ENCODE measurements at places on chromosomes 5 and 9.

DNA sequence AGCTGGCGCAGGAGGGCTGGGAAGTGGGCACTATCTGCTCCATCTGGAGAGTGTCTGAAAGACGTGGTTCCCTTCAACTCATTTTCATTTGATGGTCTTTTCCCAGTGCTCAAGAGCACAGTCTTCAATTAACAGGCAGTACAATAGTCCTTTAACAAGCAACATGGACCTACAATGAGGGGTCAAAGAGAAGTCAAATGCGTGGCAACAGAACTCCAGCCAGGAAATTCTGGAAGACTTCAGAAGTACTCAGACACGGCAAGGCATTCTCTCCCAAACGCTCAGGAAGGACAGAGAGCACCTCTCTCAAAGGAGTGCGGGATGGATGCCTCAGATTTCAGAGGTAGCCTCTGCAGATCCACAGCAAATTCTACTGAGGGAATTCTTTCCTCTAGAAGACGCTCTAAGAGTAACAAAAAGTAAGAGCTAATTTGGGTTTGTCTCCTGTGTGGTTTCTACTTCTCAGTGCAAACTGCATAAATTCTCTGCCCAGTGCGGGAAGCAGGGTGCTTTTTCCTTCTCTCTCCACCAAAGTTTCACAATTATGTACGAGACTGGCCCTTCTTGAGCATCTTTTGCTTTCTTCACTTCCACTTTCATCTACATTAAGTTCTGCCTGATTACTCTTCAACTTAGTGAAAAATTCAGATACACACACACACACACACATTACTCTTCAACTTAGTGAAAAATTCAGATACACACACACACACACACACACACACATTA, 56.4 kb downstream of the LHFPL2 start:
- H3K4me1 ChIP-seq = peaks cover 17% of the 10 kb centered on the region
- H3K27ac ChIP-seq = peak overlapping the region; percentile 83
- no peak for DNase-seq
- no peaks in the 10 kb centered on the region for H3K36me3 ChIP-seq
- no peaks in the 10 kb centered on the region for H3K27me3 ChIP-seq

DNA sequence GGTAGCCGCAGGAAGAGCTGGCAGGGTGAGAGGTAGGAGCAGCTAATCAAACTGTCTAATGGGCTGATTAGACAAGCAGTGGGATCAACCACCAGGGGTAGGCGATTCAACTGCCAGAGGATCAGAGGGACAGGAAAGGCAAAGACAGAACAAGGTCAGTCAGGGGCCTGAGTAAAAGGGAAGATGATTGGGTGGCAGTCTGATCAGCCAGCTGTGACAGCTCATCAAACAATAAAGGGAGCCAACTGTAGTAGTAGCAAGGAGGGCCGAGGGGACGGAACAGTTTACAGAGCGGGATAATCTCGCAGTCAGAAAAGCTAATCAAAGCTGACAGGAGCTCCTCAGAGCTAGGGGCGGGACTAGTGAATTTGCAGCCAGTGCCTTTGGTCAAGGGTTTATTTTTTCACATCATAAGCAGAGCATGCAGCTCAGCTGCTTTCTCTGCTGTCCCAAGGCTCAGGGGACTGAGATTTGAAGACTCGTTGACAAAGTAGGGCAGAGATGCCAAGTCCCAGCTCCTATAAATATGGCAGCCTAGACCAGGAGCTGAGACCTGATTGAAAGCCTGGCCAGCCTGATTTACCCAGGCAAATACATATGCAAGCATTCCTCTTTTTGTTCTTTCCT, 418.2 kb downstream of the GABRG2 start:
- H3K4me3 ChIP-seq = no peak overlapping the region
- H3K27me3 ChIP-seq = no peaks in the 10 kb centered on the region
- H3K4me1 ChIP-seq = peaks cover 5% of the 10 kb centered on the region
- DNase-seq = no peak
- no peaks in the 10 kb centered on the region for H3K36me3 ChIP-seq
- H3K27ac ChIP-seq = peak overlapping the region; percentile 19

- DNase-seq = no peak
- no peaks in the 10 kb centered on the region for H3K27me3 ChIP-seq
- no peak overlapping the region for H3K27ac ChIP-seq
- no peak overlapping the region for H3K4me3 ChIP-seq
These were observed 102.3 kb downstream of the SYK start for GRCh38 chr9:90903766-90904424.

DNA sequence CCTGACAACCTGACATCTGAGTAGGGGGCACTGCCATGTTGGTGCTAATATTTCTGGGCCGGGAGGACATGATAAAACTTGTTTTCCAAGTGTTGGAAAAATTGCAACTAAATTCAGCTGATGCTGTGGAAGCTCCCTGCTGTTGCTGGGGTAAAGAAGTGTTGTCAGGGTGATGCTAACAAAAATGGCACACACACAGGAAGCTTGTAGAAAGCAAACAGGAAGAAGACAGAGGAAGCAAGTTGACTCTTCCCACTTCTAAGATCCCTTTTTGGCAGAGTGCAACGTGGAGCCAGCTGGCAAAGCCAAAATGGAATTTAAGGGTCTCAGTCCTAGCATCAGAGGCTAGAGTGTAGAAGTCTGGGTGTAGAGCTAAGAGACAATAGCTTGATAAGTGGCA, 11.3 kb upstream of the RIOK2 start:
- H3K4me3 ChIP-seq = no peak overlapping the region
- no peak overlapping the region for H3K27ac ChIP-seq
- no peaks in the 10 kb centered on the region for H3K27me3 ChIP-seq
- H3K36me3 ChIP-seq = no peaks in the 10 kb centered on the region
- no peak for DNase-seq
- no peaks in the 10 kb centered on the region for H3K4me1 ChIP-seq

GRCh38 chr9:134637241-134637640, 4.4 kb upstream of the COL5A1 start:
- DNase-seq = no peak
- H3K27me3 ChIP-seq = peaks cover 6% of the 10 kb centered on the region
- no peaks in the 10 kb centered on the region for H3K36me3 ChIP-seq
- no peaks in the 10 kb centered on the region for H3K4me1 ChIP-seq

DNA sequence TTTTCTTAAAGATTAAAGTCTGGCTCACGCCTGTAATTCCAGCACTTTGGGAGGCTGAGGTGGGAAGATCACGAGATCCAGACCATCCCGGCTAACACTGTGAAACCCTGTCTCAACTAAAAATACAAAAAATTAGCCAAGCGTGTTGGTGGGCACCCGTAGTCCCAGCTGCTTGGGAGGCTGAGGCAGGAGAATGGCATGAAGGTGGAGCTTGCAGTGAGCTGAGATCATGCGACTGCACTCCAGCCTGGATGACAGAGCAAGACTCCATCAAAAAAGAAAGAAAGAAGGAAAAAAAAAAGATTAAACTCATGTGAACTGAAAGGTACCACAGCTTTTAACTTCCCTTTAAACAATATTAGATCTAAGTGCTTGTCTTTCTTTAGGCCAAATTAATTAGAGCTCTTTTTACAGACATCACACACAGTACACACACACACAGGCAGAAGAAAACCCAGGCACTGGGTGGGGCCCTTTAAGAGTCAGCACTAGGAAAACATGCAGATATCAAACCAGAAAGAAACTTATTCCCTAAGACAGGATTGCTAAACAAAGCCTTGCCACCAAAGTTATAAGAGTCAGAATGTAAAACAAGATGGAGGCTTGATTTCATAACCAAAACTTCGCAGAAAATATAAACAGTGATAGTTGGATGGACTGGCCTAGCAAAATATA, 29.3 kb upstream of the UHRF2 start:
- H3K27me3 ChIP-seq = no peaks in the 10 kb centered on the region
- no peaks in the 10 kb centered on the region for H3K36me3 ChIP-seq
- no peak overlapping the region for H3K4me3 ChIP-seq

DNA sequence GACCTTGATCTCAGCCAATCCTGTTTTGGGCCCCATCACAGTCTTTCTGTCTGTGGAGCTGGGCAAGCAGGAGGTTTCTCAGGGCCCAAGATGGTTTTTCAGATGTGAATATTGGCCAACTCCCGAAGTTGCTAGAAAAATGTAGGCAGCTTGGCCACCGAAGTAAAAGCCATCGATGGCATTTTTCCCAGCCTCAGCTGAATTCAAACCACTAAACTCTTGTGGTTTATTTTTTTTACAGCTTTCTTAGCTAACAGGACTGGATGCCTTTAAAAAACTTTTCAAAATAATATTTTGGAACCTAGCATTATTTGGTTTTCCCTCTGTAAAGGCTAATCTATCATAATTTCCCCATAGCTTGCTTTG, 102.5 kb upstream of the ERCC6L2 start:
- H3K4me1 ChIP-seq = no peaks in the 10 kb centered on the region
- H3K4me3 ChIP-seq = no peak overlapping the region
- no peaks in the 10 kb centered on the region for H3K27me3 ChIP-seq
- H3K36me3 ChIP-seq = no peaks in the 10 kb centered on the region
- no peak for DNase-seq
- H3K27ac ChIP-seq = peak overlapping the region; percentile 43

GRCh38 chr5:10555277-10555684, 8.6 kb upstream of the ANKRD33B start:
- H3K27ac ChIP-seq = no peak overlapping the region
- no peak overlapping the region for H3K4me3 ChIP-seq
- DNase-seq = no peak
- H3K4me1 ChIP-seq = no peaks in the 10 kb centered on the region
- H3K36me3 ChIP-seq = no peaks in the 10 kb centered on the region

- no peak for DNase-seq
- no peaks in the 10 kb centered on the region for H3K4me1 ChIP-seq
- H3K27ac ChIP-seq = no peak overlapping the region
These were observed 45.4 kb downstream of the RCL1 start for GRCh38 chr9:4838189-4838546.

- peak overlapping the region; percentile 64 for H3K4me3 ChIP-seq
- H3K27ac ChIP-seq = peak overlapping the region; percentile 98
- no peaks in the 10 kb centered on the region for H3K36me3 ChIP-seq
- H3K27me3 ChIP-seq = no peaks in the 10 kb centered on the region
- peaks cover 13% of the 10 kb centered on the region for H3K4me1 ChIP-seq
These were observed 398 bp downstream of the RAPGEF6 start for GRCh38 chr5:131634666-131634995.

GRCh38 chr9:6896562-6896961, 138.8 kb downstream of the KDM4C start:
- peaks cover 8% of the 10 kb centered on the region for H3K4me1 ChIP-seq
- no peaks in the 10 kb centered on the region for H3K36me3 ChIP-seq
- no peak overlapping the region for H3K27ac ChIP-seq
- H3K4me3 ChIP-seq = no peak overlapping the region
- peak; percentile 35 for DNase-seq

- H3K4me3 ChIP-seq = no peak overlapping the region
- H3K27me3 ChIP-seq = no peaks in the 10 kb centered on the region
- H3K4me1 ChIP-seq = no peaks in the 10 kb centered on the region
- no peak overlapping the region for H3K27ac ChIP-seq
These were observed 230.7 kb downstream of the SEMA6A start for GRCh38 chr5:116343961-116344360.

- H3K36me3 ChIP-seq = no peaks in the 10 kb centered on the region
- H3K27ac ChIP-seq = no peak overlapping the region
- DNase-seq = no peak
- H3K27me3 ChIP-seq = no peaks in the 10 kb centered on the region
- no peak overlapping the region for H3K4me3 ChIP-seq
These were observed 73.7 kb upstream of the ADAMTS2 start for GRCh38 chr5:179418972-179419371.

DNA sequence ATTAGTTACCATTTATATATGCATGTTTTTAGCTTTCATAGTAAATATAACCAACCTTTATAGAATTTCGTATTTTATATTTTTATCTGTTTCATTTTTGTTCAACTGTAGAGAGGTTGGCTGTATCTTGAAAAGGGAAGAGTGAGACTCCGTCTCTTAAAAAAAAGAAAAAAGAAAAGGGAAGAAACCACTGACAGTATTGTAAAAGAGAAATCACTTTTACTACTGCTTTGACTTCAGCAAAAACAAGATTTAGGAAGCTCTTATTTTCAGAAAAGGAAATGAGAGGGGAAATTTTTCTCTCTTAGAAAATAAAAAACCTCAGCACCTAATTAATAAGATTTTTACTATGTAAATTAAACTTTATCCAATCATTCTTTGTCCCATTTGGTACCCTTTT, 14.4 kb downstream of the POLK start:
- H3K27ac ChIP-seq = no peak overlapping the region
- no peak for DNase-seq
- H3K27me3 ChIP-seq = no peaks in the 10 kb centered on the region

GRCh38 chr5:3266861-3267260, 328.8 kb upstream of the IRX1 start:
- H3K36me3 ChIP-seq = no peaks in the 10 kb centered on the region
- no peak for DNase-seq
- H3K27me3 ChIP-seq = no peaks in the 10 kb centered on the region
- H3K27ac ChIP-seq = no peak overlapping the region

- H3K4me1 ChIP-seq = no peaks in the 10 kb centered on the region
- no peak for DNase-seq
- no peak overlapping the region for H3K4me3 ChIP-seq
- H3K27ac ChIP-seq = no peak overlapping the region
These were observed 613.0 kb upstream of the CCNG1 start for GRCh38 chr5:162824360-162824759.

DNA sequence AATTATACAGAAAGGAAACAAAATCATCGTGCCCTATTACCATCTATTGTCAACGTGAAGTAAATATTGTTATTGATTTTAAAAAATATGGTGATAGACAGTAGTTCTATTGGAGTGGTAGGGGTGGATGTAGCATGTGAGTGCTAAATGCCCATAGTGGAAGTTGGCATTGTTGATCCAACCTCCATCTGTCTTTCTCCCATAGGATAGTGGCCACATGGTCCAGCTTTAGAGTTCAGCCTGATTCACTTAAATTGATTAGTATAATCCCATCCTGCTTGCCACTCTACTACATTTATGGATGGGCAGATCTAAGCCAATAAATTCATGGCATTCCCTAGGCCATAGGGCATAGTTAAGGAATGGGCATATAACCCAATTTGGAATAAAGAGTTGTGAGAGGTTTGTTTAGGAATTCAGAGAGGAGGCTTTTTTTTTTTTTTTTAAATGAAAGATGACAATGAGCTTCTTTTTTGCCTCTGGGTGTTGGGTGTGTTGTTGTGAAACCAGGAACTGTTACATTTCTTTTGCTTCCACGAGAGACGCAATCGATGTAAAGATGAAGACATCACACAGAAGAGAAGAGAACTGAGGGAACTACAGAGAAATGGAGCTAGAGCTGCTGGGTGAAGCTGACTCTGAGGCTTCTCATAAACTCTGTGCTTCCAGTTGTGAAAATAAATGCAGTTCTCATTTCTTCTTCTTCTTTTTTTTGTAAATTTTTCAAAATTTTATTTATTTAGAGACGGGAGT, 12.5 kb upstream of the CHD1 start:
- H3K27ac ChIP-seq = no peak overlapping the region
- DNase-seq = no peak
- H3K36me3 ChIP-seq = no peaks in the 10 kb centered on the region
- no peak overlapping the region for H3K4me3 ChIP-seq

GRCh38 chr5:119420169-119420568, 32.1 kb upstream of the HSD17B4 start:
- DNase-seq = no peak
- H3K4me3 ChIP-seq = no peak overlapping the region
- H3K36me3 ChIP-seq = no peaks in the 10 kb centered on the region
- no peaks in the 10 kb centered on the region for H3K4me1 ChIP-seq
- H3K27me3 ChIP-seq = no peaks in the 10 kb centered on the region

GRCh38 chr9:89397471-89397870, 79.2 kb downstream of the SECISBP2 start:
- H3K27me3 ChIP-seq = no peaks in the 10 kb centered on the region
- H3K4me3 ChIP-seq = no peak overlapping the region
- H3K36me3 ChIP-seq = peaks cover 63% of the 10 kb centered on the region
- no peak for DNase-seq

GRCh38 chr5:73797132-73797510, 171.1 kb downstream of the ARHGEF28 start:
- no peak overlapping the region for H3K27ac ChIP-seq
- H3K4me1 ChIP-seq = no peaks in the 10 kb centered on the region
- no peak overlapping the region for H3K4me3 ChIP-seq
- no peaks in the 10 kb centered on the region for H3K36me3 ChIP-seq
- H3K27me3 ChIP-seq = no peaks in the 10 kb centered on the region

All from small intestine (tissue), 16 donors.